ENCODE measurements at places on chromosomes 11 and 22.
A peak's percentile ranks its signal among the peaks of the same experiment; 100 is the strongest.

- DNase-seq = peak; percentile 88
Observed at GRCh38 chr11:81869351-81870065, 864.2 kb downstream of the FAM181B start.

- DNase-seq = no peak
Observed at GRCh38 chr11:19577391-19577975, 135.2 kb upstream of the NAV2 start.

DNA sequence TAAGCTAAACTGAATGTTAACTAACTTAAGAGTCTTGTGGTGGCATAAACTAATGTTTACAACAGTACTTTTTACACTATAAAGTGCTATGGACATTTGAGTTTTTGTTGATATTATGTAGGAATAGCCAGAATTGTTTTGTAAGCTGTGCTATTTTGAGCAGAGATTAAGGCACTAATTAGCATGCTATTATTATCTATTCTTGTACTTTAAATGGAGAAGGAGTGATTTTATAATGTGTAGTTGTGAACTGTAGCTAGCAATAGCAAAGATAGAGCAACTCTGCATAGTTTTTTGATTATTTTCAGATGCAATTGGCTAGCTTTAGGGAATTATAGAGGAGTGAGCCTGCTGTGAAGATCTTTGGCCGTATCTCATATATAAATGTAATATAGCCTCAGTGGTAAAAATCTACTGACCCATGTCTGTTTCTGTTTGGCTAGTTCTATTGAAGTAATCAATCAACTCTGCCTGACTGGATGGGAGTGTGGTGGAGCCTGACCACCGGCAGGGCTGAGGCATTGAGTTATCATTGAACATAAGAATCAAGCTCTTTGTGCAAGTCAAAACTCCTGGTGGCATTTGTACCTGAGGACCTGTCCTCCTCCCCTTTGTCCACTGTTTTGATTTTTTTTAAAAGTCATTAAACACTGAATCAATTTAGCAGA lies 34.3 kb downstream of the NCAM1 start:
- no peak for DNase-seq

DNA sequence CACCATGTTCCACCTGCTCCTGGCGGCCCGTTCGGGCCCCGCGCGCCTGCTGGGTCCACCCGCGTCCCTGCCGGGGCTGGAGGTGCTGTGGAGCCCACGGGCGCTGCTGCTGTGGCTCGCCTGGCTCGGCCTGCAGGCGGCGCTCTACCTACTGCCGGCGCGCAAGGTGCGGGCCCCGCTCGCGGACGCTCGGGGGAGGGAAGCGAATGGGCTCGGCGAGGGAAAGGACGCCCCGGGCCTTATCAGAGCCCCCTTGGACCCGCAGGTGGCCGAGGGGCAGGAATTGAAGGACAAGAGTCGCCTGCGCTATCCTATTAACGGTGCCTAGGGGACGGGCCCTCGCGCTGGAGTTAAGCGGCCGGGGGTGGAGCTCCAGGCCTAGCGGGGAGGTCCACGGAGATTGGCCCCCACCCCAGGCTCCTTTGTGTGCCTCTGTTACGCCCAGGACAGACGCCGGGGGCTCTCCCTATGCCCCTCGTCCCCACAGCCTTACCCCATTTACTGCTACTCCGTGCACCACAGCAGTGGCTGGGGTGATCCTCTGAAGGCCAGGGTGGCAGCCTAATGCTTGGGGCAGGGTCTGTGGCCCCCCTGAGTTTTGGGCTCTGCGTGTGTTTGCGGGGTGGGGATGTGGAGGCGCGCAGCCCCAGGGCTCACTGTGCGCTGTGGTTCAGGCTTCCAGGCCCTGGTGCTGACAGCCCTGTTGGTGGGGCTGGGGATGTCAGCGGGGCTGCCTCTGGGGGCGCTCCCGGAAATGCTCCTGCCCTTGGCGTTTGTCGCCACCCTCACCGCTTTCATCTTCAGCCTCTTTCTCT lies 1.1 kb downstream of the TM7SF2 start:
- peak; percentile 83 for DNase-seq

GRCh38 chr11:93988455-93988854 lies 32.7 kb upstream of the HEPHL1 start:
- no peak for DNase-seq

DNA sequence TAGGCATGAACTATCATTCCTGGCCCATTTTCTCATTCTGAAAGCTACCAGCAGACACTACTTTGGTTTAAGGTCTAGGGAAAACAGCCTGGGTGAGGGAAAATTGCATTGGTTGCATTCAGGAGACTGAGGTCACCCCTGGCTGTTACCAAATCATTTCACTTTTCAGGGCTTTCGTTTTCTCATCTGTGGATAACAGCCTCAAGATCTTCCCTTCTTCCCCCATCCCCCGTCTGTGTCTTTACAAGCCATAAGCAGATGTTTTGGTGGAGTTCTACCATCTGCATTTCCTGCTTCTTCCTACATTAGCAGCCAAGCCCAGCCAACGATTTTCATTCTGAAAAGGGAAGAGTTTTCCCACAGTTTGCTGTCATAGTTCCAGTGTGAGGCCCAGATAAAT lies 130.4 kb downstream of the HIPK3 start:
- no peak for DNase-seq
